ENCODE measurements at places on chromosomes 3 and 15.
A peak's percentile ranks its signal among the peaks of the same experiment; 100 is the strongest.

DNA sequence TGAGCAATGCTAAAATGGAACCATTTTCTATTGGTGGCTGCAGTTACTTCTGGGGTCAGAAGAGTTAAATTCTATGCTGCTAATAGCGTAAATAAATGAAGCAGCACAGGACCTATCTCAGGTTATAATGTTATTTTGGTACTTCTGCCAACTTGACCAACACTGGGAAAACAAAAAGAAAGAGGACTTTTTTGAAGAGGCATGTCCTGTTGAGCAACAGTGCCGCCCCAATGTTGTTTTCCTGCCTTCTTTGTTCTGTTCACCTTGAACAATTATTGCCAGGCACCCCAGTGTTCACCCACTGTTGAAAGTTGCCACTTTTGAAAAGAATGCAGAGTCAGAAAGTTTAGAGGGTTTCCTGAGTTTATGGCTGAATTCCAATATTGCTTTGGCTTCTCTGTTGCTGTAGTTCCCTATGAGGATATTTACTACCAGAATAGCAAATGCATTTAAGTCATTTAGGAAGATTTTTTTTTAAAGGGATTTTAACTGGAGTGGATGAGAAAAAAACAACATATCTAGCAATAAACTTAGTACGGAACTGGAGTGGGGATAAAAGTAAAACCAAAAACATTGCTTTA is 679.0 kb upstream of the DPPA4 start:
- DNase-seq: no peak

DNA sequence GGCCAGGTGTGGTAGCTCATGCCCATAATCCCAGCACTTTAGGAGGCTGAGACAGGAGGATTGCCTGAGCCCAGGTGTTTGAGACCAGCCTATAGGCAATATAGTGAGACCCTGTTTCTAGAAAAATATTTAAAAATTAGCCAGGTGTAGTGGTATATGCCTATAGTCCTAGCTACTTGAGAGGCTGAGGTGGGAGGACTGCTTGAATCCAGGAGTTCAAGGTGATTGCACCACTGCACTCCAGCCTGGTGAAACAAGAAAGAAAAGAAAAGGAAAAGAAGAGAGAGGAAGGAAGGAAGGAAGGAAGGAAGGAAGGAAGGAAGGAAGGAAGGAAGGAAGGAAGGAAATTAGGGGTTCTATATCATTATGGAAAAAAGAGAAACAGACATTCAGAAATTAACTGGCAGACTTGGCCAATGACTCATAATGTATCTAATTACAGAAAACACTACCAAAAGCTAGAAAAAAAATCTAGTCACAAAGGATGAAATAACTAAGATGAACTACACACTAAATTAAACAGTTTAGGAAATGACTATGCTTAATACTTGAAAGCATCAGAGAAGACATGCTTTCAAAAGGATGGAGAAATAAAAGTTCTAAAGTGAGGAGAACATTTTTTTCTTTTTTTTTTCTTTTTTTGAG is 45.4 kb upstream of the TERB2 start:
- DNase-seq: no peak

GRCh38 chr3:88046766-88047165 is 12.0 kb downstream of the CGGBP1 start:
- no peak for DNase-seq

DNA sequence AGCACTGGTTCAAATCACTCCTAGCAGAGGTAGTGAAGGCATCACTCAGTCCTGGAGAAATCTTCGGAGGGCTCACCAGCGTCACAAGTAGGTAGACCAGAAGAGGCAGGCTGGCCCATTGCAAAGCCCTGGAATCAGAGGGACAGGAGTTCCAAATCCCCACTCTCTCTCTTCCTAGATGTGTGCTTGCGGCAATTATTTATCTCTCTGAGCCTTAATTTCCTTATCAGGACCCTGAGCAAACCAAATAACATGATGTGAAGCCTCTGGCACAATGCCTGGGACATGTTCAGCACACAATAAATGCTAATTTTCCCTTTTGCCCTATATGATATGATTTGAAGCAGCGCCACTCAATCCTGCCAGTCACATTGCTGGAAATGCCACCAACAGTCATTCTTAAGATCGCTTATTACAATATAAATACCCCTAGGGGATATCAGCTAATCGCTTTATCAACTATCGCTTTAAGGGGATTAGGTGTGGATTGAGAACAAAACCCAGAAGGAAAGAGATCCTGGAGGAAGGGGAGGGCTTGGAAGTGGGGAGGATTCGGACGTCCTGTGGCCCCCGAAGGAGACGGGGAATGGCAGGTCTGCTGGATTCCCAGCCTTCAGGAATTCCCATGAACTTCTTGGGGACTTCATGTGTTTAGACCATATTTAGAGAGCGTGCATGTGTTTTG is 59.5 kb upstream of the TSEN2 start:
- no peak for DNase-seq

- DNase-seq: no peak
Observed at GRCh38 chr3:105402287-105402801, 35.6 kb downstream of the ALCAM start.

DNA sequence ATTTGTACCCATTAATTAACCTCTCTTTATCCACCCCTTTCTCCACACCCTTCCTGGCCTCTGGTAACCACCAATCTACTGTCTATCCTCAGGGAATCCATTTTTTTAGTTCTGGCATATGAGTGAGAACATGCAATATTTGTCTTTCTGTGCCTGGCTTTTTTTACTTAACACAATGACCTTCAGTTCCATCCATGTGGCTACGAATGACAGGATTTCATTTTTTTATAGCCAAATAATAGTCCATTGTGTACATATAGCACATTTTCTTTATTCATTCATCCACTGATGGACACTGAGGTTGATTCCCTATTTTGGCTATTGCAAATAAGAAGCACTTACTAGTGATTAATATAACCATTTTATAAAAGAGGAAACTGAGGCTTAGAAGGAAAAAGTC is 109.9 kb upstream of the NANOGP8 start:
- no peak for DNase-seq

GRCh38 chr3:12369029-12369428 is 80.2 kb downstream of the PPARG start:
- no peak for DNase-seq

DNA sequence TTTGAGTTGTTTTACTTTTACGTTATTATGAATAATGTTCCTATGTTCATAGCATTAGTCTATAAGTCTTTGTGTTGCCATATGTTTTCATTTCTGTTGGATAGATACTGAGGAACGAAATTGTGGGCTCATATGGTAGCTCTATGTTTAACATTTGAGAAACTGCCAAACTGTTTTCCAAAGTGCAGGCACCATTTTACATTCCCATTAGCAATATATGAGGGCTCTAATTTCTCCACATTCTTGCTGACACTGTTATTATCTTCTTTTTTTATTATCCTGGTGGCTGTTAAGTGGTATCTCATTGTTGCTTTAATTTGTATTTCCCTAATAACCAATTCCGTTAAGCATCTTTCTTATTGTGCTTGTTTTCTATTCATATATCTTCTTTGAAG is 1.8 kb upstream of the PIK3R4 start:
- no peak for DNase-seq

- DNase-seq: no peak
Observed at GRCh38 chr3:8416965-8417364, 84.7 kb upstream of the LMCD1 start.

DNA sequence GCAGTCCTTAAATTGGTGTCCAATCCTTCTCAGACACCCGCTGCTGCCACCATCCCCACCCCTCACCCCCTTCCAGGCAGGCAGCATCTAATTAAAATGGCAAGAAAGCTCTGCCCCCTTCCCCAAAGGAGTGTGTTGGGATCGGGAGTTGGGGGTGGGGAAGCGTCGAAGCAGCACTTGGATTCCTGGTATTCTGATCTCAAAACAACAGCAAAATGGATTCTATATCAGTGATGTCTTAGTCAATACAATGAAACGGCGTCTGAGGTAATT is 1.4 kb downstream of the TNIK start:
- DNase-seq: peak; percentile 53

GRCh38 chr15:48946074-48946839 is 17.5 kb downstream of the SHC4 start:
- no peak for DNase-seq

- DNase-seq: peak; percentile 39
Observed at GRCh38 chr15:32717426-32718226, at the start of gene GREM1. TSS of gene GREM1 (plus strand) at chr15:32718004. CDS start at chr15:32730691, 12,687 bp downstream.

GRCh38 chr3:10522646-10523303 is 17.4 kb upstream of the ATP2B2 start:
- no peak for DNase-seq

DNA sequence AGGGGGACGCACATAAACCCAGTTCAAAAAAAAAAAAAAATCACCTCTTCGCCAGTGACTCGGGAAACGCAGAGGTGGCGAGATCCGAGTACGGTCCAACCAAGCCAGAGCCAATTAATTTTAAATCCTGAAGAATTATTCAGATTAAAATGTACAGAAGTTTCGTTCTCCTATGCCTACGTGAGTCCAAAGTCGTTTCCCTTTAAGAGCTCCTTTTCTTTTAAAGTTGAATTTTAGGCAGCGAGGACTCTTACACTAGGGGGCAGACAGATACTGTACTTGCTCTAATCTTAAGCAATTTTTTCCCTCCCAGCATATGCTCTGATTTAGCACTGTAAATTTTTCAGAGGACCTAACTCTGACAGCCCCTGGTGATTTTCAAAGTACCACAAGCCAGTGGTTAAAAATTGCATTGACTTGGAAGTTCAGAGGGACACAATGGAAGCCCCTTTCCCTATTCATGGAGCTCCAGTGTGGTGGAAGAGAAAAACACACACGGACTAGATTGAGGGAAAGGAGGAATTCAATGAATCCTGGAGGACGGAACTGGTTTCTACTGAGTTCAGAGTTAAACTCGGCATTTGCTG is 3.3 kb upstream of the NR2F2 start:
- DNase-seq: peak; percentile 61

GRCh38 chr3:46921871-46922271 is 44.4 kb downstream of the PTH1R start:
- no peak for DNase-seq

- DNase-seq: no peak
Observed at GRCh38 chr3:40681658-40682055, 156.9 kb downstream of the ZNF621 start.

DNA sequence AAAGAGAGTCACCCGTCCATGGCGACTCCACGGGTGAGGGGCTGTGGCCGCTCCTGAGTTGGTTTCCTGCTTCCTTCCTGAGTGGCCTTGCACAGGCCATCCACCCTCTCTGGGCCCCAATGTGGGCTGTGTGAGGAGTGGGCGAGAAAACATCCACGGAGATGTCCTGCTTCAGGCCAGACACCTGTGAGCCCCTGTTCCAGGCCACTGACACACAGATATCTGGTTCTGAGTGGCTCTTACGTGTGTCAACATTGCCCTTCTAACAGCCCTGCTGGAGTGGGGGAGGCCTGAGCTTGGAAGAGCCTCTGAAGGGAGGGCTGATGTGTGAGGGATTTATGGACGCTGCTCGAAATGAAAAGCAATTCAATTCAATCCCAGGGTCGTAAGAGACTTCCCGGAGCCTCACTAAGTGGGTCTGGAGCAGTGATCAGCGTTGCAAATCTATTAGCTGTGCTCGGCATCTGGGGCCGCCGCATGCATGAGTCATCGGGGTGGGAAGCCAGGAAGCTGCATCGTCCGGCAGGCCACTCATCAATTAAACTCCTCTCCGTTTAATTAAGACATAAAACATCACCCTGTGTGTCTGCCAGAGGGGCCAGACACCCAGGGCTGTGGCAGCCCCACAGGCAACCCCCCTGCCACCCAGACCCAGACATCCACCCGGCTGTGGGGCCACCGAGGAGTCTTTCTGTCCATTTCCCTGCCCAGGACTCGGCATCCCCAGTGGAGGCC is 20.0 kb upstream of the PRR23E start:
- DNase-seq: no peak

- DNase-seq: no peak
Observed at GRCh38 chr3:46926039-46926438, 48.5 kb downstream of the PTH1R start.

- no peak for DNase-seq
Observed at GRCh38 chr3:153163393-153163724, 1.3 kb downstream of the RAP2B start.

GRCh38 chr3:17743658-17743995 is 1.2 kb upstream of the TBC1D5 start:
- DNase-seq: no peak

- DNase-seq: no peak
Observed at GRCh38 chr3:164235289-164236028, 842.8 kb downstream of the SI start.

GRCh38 chr15:63473999-63474809 is 30.2 kb upstream of the USP3 start:
- DNase-seq: no peak

- no peak for DNase-seq
Observed at GRCh38 chr3:50194903-50195500, 3.6 kb downstream of the GNAT1 start.

DNA sequence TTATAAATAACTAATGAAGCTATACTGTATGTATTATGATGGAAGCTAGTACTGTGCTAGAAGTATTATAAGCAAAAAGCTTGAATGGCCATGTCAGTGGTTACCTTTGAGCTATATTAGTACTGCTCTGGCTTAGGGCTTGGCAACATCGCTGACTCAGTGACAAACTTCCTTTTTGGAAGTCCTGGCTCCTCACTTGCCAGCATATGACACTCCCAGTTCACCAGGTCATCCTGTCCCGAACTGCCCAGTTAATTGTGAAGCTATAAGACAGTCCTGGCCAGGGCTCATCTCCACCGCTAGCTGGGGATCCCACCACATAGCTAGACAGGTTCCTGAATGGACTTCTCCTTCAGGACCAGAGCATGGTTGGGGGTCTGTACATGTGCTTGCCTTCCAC is 31.9 kb downstream of the RAB8B start:
- no peak for DNase-seq

- DNase-seq: no peak
Observed at GRCh38 chr3:169710619-169711018, 47.1 kb upstream of the MECOM start.

DNA sequence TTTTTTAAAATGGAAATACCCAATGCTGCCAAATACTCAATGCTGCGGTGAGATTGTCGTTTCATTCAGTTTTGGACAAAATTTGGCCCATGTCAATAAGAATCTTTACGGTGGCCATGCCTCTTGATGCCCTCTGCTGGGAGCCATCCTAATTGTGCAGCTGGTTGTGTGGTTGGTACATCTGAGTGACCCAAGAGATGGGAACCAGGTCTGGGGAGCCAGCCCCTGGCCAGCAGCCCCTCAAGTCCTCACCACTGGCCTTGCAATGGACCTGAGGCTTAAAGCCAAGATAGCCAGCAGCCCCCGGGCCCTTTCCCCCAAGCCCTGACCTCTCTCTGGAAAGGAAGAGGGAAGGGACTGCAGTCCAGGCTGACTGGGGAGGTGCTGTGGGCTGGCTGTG is 36.4 kb upstream of the ESYT3 start:
- no peak for DNase-seq

DNA sequence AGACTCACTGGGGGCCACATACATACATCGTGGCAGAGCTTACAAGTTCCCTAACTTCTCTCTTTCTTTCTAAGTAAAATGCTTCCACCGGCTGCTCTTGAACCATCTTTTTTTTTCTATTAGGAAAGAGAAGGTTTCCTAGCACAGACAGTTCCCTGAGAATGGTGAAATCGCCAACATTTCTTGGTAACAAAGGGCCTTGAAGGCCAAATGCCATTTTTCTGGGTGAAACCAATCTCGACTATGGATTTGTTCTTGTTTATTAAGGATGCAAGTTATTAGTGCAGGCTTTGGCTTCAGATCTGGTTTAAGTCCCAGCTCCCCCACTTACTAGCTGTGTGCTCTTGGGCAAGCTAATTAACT is 3.0 kb downstream of the LMCD1 start:
- DNase-seq: no peak
